ENCODE measurements at places on chromosomes 5 and 9.

GRCh38 chr5:131262953-131263541 is 806 bp upstream of the CDC42SE2 start:
- DNase-seq = no peak

DNA sequence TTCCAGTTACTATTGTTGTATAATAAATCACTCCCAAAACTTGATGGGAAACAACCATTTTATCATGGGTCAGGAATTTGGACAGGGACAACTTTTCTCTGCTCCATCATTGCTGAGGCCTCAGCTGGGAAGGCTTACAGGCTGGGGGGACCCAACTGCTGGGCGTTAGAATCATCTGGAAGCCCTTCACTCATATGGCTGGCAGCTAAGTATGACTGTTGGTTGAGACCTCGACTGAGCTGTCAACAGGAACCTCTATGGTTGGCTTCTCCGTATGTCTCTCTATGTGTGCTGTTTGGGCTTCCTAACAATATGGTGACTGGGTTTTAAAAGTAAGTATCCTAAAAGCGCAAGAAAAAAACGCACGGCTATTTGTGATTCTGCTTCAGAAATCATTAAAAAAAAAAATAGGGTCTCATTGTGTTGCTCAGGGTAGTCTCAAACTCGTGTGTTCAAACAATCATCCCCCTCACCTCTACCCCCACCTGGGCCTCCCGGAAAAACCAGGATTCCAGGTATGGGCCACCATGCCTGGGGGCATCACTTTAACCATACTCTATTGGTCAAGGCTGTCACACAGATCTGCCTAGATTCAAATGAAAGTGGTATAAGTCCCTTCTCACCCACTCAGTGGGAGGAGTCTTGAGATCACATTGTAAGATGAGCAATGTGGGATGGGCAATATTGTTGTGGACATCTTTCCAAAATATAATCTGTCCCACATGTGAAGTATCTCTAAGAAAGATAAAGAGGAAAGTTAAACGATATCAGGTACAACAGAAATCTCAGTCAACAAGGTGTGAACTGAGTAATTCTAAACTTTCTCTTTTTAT is 15.2 kb downstream of the FNBP1 start:
- DNase-seq = no peak

DNA sequence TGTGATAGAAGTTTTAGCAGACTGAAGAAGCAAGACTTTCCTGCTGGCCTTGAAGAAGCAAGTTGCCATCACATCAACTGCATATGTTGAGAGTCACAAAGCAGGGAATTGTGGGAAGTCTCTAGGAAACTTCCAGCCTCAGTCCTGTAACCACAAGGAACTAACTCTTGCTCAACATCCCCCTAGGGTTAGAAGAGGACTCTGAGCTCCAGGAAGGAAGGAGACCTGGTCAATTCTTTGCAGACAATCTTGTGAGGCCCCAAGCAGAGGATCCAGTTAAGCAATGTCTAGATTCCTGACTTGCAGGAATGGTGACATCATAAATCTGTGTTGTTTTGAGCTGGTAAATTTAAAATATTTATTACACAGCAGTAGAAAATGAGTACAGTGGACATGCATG is 18.6 kb upstream of the ZNF366 start:
- DNase-seq = no peak

DNA sequence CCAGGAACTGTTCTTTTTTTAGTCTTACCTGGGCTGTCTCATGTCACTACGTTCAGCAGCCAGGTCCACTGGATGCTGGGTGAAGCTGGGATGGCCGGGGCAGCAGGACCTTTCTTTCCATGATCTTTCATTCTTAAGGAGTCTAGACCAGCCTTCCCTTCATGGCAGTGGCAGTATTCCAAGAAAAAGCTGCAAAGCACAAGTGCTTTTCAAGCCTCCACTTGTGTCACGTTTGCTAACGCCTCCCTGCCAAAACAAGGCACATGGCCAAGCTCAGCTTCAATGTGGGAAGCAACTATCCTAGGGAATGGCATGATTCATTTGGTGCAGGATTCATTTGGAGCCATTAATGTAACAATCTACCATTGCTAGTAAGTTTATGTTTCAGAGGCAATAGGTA is 94.8 kb downstream of the RCL1 start:
- DNase-seq = no peak

DNA sequence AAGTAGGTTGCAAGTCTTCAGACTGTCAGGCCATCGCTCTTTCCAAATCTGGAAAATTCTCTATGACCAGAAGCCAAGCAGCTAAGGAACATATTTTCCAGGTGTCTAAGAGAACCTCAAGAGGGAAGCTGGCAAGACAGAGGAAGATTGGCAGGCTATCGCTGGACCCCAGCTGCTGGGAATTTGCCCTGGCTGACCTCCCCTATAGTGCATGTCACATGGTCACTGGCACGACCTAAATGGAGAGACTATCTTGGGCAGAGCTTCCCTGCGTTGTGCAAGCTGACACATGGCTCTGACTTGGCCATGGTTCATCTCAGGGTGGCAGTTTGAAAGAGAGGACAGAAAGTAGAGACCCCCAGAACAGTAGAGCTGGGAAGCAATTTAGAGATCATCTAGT is 104.9 kb upstream of the ZNF618 start:
- DNase-seq = no peak

- no peak for DNase-seq
Observed at GRCh38 chr5:139514486-139514856, 31.9 kb upstream of the STING1 start.

DNA sequence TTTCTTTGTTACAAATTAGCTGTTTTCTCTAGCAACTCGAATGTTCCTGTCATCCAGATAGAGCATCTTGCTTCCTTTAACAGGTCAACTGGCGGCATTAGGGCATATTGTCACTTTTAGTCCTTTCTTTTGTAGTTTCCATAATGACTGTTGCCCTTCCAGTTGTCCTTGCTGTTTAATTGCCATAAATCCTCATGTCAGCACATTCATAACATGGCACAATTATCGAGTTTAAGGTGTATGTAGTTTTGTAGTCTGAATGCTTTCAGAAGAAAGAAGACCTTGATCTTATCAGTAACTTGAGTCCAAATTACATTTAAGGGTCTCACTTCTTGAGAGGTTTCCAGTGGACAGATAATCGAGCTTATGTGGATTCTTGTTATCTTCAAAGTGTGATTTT is 161.7 kb upstream of the CDH12 start:
- DNase-seq = no peak

- DNase-seq = no peak
Observed at GRCh38 chr9:18437315-18438201, 36.4 kb upstream of the ADAMTSL1 start.

DNA sequence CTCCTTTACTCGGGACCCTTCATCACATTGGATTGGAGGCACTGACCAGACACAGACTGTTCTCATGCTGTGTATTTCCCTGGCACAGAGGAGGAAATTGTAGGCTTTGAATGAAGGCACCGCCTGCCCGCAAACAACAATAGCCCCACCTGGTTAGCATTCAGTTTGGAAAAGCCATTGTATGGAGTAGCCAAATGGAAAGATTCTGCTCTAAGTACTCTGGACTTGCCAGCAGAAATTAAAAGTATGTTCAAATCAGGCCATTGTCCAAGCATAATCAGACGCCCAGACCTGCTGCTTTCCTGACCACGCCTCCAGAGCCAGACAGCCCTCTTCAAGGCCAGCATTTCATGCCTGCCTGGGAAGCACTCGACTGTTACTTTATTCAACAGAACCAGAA is 8.0 kb upstream of the SEMA4D start:
- DNase-seq = no peak

DNA sequence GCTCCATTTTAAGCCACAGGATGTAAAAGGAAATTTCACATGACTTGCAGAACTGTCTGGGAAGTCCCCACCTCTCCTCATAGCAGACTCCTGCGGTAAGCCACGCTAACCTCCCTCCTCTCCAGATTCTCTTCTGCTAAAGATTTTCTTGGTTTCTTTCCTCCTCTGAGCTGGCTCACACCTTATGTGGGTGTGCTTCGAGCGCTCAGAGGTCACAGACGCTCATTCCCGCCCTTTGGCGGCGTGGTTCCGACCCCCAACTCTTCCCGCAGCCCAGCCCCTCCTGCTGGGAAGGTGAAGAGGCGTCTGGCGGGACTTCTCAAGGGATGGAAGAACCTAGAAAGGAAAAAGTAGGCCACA is 32.9 kb upstream of the CDK20 start:
- no peak for DNase-seq

- peak; percentile 83 for DNase-seq
Observed at GRCh38 chr5:84382363-84383295, 2.1 kb downstream of the EDIL3 start.

DNA sequence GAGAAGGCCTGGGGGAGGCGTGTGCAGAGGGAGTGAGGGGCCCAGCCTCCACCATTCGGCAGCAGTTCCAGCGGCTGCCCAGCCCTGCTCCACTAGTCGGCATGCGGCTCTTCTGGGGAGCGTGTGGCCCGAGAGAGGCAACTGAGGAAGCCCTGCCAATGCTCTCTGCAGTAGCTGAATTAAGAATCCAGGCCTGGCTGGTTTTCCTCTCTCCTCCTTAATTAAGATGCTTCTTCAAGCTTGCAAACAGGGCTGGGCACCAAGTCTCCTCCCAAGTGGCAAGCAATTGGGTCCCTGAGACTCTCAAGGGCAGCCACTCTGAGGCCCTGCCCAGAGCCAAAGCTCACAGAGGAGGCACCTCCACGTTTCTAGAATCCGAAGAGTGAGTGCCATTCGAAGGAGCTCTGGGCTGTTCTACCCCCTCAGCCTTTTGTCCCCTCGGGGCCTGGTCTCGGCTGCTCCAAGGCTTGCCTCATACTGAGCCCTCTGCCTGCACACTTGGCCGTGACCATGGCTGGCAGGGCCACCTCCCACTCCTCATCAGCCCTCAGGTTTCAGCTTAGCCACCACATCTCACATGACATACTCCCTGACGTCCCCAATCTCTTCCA is 75.4 kb upstream of the LRRTM2 start:
- no peak for DNase-seq
